Activated T-helper 1 cell treated with Interleukin-2 at 50 U/mL for 16 hours (primary cell): ENCODE measurements at places on chromosomes 16 and 17.

DNA sequence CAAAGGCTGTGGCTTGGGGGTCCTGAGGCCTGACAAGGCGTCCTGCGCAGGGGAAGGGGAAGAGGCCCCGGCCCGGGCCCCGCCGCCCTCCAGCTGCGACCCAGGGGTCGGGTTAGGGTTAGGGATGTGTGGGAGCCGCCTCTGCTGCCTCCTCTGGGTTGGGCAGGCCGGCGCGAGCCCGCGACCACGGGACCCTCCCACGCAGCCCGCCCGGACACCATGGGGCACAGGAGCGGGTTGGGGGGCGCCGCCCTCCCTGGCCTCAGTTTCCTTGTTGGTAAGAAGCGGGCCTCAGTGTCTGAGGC is 386 bp downstream of the CIAO3 start:
- no peak for DNase-seq

DNA sequence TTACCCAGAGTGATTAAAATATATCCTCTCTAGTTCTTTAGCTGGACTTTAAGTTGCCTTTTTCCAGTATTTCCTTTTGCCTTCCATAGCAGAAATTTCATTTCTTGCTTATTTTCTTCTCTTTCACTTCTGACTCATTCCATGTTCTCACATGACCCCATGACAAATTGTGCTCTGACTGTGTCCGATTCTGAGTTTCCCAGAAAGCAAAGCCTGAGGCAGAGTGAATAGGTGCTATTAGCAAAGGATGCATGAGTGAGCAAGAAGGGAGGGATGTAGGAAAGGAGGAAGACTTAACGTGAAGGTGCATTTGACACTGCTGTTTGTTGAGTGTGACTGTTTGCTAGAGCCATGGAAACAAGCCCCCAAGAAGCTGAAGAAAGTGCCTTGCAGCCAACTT is 82.6 kb upstream of the CNTNAP4 start:
- DNase-seq: no peak

GRCh38 chr17:69733171-69734012 is 318.9 kb downstream of the MAP2K6 start:
- DNase-seq: no peak

GRCh38 chr16:350203-350602 is 2.3 kb downstream of the AXIN1 start:
- no peak for DNase-seq

GRCh38 chr17:43018932-43019331 is 3.3 kb downstream of the VAT1 start:
- DNase-seq: no peak

GRCh38 chr16:89855986-89856385 is 17.4 kb upstream of the TCF25 start:
- DNase-seq: no peak

- no peak for DNase-seq
Measured at GRCh38 chr17:5820721-5821456, 236.6 kb upstream of the NLRP1 start.

GRCh38 chr16:84661418-84662060 is 13.2 kb downstream of the KLHL36 start:
- no peak for DNase-seq

- no peak for DNase-seq
Measured at GRCh38 chr17:17416007-17416399, 60.8 kb upstream of the MED9 start.

- no peak for DNase-seq
Measured at GRCh38 chr17:67059372-67059771, 15.0 kb downstream of the CACNG1 start.

DNA sequence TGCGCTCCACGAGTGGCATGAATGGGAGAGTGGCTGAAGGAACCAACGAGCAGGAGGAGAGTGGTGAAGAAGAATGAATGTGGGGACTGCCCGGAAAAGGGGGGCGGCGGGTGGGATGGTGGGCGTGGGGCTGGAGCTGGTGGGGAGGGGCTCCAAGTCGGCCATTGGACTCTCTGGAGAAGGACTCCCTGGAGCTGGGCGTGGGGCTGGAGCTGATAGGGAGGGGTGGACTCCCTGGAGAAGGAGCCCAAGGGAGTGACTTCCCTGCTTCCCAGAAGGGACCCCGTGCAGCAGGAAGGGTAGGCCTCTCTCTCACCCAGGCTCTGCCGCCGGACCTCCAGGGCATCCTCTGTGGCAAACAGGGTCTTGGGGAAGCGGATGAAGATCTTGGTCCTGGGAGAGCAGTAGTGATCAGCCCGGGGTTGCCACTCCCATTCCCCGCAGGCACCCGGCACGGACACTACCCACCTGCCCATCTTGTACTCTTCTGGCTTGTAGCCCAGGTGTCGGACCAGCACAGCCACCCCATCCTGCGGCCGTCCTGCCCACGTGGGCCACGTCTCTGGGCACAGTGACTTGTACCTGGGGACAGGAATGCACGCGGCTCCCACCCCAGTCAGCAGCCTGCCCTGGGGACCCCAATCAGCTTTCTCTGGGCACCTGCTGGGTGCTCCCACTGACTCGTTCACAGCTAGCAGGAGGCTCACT is 14.9 kb upstream of the CRK start:
- no peak for DNase-seq

DNA sequence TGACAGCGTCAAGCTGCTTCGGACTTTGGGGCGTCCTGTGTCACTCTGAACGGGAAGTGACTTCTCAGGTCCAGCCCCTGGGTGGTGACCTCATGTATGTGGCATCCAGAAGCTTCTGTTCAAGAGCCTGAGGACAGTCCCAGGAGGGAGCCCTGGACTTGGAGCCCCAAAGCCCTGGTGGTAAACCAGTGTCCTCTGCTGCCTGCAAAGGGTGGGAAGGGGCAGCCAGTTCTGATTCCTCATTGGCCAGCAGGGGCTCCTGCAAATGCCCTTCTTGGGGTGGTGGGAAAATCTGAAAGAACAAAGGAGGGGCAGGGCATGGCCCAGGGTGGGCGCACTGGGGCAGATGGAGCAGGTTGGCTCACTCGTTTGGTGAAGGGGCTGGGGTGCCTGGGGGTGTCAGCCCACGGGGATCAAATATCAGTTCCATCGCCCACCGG is 1.6 kb downstream of the OSGIN1 start:
- no peak for DNase-seq

GRCh38 chr17:80372922-80373570 is 41.9 kb upstream of the ENDOV start:
- no peak for DNase-seq

DNA sequence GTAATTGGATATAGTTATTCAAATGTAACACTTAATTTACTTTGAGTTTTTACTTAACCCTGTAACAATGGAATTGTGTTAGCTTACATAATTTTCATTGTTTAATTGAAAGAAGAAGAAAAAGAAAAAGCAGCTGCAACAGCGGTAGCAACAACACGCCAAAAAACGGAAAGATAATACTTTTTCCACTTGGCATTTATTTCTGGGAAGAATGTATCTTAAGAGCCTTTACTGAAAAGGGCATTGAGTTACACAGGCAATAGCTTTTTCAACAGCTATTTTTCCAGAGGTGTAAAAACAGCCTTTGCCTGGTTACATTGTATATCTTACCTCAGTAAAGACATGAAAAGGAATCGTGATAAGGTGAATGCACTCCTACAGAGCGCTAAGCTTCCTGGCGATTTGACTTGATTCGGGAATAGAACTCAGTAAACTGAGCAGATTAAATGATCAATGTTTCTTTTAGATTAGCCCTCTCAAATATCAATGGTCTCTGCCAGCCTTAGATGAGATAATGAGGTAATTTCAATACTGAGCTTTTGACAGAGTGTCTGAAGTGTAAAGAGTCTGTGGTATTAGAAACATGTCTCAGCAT is 311.3 kb downstream of the CDH13 start:
- no peak for DNase-seq

GRCh38 chr17:80582165-80582564 is 37.5 kb downstream of the RPTOR start:
- DNase-seq: no peak

DNA sequence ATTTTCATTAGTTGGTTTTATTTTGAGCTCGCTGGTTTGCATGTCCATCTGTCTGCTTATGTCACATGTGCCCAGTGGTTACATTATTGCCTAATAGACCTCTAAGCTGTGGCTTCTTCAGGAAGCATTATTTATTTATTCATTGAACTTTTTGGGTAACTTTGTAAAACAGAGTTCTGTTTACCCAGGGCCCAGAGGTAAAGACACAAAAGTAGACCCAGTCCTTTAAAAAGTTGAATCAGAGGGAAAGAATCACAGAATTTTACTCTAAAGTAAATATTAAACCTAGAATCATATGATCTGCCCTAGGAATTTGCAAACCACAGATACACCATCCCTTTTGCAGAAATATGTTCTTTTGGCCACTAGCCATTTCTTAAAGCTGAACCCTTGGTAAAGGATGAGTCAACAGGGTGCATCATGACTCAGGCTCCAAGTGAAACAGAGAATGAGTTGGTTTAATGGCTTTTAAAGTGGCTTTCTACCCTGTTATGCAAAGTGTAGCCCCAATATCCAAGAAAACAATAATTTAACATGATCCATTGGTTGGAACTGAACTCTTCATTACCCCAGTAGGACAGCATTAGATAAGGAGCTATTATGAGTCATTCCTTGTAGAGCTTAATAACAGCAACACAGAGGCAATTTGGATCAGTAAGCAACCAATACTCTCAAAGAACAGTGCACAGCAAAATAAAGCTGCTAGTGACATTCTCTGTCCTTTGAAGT is 236.3 kb downstream of the KCNJ2 start:
- no peak for DNase-seq

DNA sequence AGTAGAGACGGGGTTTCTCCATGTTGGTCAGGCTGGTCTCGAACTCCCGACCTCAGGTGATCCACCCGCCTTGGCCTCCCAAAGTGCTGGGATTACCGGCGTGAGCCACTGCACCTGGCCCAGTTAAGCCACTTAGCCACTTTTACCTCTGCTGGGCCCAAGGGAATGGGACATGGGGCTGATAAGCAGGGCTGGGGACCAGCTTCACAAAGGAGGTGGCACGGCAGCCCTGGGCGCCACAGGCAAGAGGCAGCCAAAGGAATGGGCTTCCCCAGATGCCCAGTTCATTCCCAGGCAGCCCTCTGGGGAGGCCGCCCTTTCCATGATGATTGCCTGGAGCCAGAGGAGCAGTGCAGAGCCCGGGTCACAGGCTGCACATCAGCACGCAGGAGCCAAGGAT is 5.0 kb upstream of the CYB561 start:
- DNase-seq: no peak
